ENCODE measurements at places on chromosomes 7 and 10.

DNA sequence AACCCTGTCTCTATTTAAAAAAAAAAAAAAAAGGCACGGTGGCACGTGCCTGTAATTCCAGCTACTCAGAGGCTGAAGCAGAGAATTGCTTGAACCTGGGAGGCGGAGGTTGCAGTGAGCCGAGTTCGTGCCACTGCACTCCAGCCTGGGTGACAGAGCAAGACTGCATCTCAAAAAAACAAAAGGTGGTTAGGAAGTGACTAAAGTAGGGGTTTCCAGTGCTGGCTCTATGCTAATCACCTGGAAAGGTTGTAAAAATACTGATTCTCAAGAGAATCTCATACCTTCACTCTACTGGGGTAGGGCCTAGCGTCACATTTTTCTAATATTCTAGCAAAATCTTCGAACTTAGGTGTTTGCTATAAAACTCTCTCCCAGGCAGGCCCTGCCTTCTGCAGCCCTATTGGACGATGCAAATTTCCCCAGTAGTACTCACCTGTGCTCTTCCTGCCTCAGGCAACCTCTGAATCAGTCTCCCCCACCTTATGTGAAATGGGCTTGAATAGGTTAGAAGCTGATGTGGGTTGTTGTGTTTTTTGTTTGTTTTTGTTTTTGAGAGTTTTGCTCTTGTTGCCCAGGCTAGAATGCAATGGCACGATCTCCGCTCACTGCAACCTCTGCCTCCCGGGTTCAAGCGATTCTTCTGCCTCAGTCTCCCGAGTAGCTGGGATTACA lies 3.5 kb downstream of the ZP3 start:
- no peak for DNase-seq

- peak; percentile 79 for DNase-seq
Observed at GRCh38 chr7:332646-333392, 42.8 kb downstream of the FOXL3 start.

- no peak for DNase-seq
Observed at GRCh38 chr7:42082144-42082543, 154.9 kb downstream of the GLI3 start.

- peak; percentile 60 for DNase-seq
Observed at GRCh38 chr10:14648005-14648765, 126.5 kb downstream of the FAM107B start.

DNA sequence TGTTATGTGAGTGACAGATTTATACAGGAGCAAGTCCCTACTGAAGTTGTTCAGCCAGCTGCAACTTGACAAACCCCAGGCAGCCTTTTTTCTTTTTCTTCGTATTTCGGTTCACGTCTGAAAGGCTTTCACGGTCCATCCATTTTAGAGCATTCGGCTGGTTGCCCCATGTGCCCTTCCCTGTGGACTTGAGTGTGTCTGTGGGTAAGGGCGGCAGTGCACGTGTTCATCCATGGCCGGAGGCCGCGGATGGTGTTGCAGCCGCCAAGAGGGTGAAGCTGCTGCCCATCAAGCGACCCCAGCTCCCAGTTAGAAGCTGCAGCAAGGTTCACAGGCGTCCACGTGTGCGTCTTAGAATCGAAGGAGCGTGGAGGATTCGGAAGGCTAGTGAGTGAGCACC lies 35.9 kb downstream of the PPP2R2D start:
- DNase-seq = no peak

DNA sequence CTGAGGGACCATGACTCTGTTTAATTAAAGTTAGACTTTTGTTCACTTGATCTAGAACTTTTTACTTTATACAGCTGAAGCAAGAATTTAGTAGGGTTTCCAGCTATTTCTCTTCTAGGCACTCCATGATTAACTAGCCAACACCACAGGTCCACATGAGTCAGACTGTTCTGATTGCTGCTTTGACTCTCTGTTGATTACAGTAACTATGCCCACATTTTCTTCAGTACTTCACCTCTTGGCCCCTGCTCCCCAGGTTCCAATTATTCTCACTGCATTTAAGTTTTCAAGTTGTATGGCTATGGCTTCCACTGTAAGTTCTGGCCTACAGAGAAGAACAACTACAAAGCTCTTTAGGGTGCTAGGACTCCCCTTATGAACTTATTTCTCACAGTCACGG lies 737.2 kb upstream of the IGFBP3 start:
- no peak for DNase-seq

GRCh38 chr10:79190740-79191261 lies 122.0 kb downstream of the ZMIZ1 start:
- DNase-seq = no peak

GRCh38 chr10:103184615-103185014 lies 8.5 kb downstream of the NT5C2 start:
- no peak for DNase-seq

DNA sequence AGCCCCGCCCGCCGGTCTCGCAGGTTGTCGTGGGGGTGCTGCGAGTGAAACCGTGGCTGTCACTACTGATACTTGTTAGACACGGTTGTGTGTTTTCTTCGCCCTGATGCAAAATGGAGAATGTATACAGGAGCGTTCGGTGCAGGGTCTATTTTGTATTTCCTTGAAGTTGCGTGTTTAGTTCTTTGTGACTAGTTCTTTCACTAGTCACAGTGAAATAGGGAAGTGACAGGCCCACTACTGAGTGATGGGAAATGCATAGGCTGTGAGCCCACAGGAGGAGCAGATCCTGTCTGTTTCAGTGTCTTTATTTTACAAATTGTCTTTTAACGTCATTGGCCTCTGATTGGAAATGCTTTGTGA lies 675 bp downstream of the ABRAXAS2 start:
- no peak for DNase-seq

GRCh38 chr7:35729061-35729783 lies 34.3 kb upstream of the HERPUD2 start:
- peak; percentile 34 for DNase-seq
